CD4-positive, alpha-beta T cell treated with Interferon gamma for 1 hour (primary cell): ENCODE measurements at places on chromosomes 16 and 17.

DNA sequence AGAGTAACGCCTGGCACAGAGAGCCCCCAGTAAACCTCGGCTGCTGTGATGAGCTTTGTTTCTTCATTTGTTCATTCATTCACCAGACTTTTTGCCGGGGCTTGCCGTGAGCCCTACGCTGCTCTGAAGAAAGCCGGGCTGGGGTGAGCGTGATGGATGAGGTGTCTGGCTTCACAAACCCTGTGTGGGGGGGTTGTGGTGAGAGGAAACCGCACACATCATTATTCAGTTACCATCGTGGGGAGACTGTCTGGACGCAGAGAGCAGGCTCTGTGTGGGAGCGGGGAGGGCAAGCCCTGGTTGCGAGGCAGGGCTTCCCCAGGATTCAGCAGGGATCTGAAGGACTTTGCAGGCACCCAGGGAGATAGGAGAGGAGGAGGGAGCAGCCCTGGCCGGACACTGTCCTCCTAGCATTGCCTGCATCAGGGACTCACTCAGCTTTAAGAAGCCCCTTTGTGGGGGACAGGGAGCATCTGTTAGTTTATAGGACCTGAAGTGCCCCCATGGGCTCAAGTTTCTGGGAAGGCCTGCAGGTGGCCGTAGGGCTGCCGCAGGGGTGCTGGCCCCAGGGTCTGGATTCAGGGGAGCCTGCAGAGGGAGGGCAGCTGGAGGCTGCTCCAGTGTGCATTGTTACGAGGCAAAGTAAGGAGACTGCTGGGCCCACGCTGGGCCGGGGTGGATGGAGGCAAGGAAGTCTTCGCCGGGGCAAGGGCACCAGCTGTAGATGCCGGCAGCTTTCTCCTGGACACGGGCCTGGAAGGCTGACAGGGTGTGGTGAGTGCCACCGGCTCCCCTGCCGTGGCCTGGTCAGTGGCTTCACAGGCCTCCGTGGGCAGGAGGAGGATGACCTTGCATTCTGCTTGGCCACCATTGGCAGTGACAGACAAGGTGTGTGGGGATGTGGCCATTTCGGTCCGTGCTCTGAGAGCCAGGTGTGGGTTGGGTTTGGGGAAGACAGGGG, 334.5 kb downstream of the SEC14L1 start:
- peak; percentile 60 for DNase-seq

DNA sequence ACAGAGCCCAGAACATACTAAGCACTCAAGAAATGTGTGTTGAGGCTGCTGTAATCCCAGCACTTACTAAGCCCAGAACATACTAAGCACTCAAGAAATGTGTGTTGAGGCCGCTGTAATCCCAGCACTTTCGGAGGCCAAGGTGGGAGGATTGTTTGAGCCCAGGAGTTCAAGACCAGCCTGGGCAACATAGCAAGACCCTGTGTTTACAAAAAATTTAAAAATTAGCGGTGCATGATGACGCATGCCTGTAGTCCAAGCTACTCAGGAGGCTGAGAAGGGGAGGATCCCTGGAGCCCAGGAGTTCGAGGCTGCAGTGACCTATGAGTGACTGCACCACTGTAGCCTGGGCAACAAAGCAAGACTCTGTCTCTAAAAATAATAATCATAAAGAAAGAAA, 6.7 kb upstream of the ZDHHC1 start:
- no peak for DNase-seq

DNA sequence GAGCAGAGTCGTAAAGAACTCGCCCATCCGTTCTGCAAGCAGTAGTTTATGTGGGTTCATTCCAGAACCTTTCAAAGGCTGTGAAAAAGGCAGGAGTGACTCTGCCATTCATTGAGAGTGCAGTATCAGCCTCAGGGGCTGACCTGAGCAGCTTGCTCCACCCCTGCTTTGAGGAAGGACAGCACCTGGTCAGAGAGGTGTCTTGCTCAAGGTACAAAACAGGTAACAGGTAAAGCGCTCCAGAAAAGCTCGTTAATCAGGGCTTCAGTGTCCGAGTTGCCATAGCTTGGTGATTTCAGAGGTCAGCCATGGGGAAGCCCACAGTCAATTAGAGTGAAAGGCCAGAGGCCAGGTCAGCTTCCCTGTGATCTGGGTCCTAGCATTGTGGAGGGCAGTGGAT, 251.1 kb downstream of the ABCC12 start:
- DNase-seq = no peak

DNA sequence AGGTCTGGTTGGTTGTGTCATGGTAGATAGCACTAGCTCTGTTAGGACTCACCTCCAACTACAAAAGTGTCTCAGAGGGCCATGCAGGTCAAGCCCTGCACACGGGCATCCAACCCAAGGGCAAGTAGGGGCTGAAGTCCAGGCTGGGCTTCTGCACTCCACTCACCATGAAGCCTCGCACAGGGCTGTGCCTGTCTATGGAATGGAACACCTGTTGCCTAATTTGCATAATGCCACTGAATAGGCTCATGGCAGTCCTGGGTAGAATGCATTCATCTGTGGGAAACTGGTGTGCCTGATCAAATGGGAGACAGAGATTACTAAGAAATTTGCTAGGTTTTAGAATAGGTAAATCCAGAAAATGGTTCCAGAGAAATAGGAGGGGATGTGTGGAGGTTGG, 8.0 kb upstream of the AKAP1 start:
- DNase-seq = no peak

DNA sequence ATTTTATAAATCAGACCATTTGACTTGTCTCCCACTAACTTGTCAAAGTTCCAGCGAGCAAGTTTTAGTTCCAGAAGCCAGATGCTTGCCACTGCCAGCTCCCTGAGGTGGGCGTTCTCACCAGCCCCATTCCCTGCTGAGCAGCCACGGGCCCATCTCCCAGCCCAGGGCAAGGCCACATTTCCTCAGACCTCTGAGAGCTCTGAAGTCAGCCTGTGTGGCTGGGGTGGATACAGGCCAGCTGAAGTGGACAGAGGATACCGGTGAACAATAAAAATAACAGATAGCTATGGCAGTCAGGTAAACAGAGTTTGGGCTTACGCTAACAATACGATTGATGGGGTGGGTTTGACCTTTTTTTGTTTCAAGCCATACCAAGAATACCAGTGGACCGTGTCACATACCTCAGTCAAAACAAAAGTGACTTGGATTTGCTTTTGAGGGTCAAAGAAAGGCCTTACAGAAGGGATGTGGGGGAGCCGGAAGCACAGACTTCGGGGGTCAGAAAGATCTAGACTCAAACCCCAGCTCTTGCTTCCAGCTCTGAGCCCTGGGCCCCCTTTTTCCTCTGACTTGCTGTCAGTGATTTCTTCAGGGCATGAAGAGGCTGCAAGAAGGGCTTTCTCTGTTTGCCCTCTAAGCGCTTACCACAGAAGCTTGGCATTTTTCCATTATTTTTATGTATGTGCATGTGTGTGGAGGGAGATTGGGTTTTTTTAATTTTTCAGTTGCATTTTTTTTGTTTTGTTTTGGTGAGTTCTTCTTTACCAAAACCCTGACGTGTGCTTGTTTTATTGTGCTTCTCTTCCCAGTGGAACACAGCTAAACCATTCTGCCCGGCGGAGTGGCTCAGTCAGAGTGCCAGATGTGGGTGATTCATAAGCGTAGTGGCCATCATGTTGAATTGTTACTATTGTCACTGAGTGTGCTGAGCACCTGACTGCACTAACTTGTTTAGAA, 109.9 kb downstream of the GNAO1 start:
- no peak for DNase-seq

GRCh38 chr16:81520560-81521135, 76.0 kb downstream of the CMIP start:
- DNase-seq = peak; percentile 20

DNA sequence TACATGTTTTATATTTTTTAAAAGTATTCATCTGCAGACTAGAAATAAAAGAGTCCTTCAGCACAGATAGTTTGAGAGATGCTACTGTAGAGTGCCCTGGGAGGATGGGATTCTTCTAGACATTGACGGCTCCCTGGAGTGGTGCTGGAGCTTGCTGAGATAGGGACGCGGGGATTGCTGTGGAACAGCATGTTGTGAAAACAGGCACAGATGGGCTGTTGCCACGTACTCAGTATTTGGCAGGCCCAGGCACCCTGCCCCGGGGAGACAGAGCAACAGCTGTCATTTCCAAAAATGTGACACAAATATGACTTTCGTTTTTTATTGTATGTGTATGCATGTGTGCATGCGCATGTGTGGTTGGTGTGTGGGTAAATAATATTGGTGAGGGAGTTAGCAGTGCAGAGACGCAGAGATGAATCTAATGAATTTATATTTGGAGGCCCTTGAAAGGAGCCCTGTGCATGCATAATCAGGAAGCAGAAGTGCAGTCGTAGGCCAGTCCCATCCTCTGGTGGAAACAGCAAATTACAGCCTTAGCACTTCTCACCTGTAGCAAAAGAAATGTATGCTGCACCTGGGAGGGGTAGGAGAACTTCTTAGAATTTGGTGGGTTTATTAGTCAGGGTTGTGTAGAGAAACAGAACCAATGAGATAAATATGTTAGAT, 6.2 kb upstream of the ABCA8 start:
- no peak for DNase-seq

GRCh38 chr16:35908942-35909341, 2449.5 kb downstream of the TP53TG3F start:
- no peak for DNase-seq

GRCh38 chr16:31487720-31488467, 5.0 kb downstream of the SLC5A2 start:
- DNase-seq = peak; percentile 72

DNA sequence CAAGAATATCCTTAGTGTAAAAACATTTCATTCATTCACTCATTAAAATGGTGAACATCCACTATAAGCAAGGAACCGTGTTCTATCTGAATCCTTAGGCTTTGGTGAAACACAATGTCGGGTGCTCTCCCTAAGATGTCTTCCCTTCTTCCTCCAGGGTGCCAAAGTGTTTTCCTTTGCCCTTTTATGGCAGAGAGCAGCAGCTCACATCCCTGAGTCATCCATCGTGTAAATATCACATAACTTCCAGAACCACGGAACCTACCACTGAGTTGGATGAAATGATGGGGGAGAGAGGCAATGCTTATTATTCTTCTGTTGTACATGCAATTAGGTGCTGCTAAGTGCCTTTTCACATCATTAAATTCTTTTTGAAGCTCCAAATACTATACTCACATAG, 50.2 kb downstream of the DNAH3 start:
- DNase-seq = no peak

- peak; percentile 57 for DNase-seq
Measured at GRCh38 chr17:78865682-78866390, 25.2 kb upstream of the USP36 start.

- no peak for DNase-seq
Measured at GRCh38 chr17:21355586-21355985, 20.6 kb upstream of the KCNJ12 start.

DNA sequence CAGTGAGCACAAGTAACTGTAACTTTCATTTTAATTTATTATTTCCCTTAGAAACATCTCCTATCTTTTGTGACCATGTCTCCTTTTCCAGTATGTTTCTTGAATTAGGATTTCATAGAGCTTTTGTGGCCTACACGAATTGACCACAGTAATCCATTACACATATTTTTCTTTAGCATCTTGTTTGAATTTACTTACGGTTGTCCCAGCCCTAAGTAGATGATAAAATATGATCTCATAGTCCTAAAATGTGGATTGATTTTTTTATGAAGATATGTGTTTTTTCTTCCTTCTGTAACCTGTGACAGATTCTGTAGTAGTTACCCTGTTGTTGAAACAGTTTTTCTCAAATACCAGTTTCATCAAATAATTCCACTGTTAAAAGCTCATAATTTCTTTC, 61.5 kb downstream of the NF1 start:
- no peak for DNase-seq

GRCh38 chr16:3573146-3573815, 3.9 kb downstream of the NLRC3 start:
- DNase-seq = no peak

GRCh38 chr17:13405807-13406206, 195.9 kb downstream of the HS3ST3A1 start:
- DNase-seq = no peak

DNA sequence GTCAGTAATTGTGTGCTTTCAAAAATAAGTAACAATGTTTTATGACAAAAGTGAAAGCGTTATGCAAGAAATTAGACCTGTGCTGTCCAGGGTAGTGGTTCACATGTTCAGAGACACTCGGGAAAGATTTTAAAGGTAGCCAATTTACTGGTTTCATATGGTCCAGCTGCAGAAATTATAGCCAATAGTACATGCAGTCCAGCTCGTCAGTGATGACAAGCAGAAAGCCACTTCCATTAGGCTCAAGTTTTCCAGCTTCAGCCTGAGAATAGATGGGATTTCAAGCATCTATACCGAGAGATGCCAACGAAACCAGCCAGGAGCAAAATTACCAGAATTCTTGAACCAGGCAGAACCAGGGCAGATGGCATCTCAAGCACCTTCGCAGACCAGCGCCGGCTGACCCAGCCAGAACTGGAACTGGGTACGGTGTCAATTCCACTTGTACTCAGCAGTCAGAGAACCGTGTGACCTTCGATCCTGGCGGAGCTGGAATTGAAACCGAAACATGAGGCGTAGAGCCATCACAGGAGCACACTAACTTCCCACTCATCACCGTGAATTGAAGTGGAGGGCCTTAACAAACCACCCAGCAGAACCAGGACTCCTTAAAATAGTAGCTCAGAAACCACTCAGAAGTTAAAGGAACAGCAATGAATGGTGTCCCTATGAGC, 207.9 kb upstream of the HSBP1 start:
- DNase-seq = no peak
